ENCODE measurements at places on chromosomes 11 and 22.

- no peak for DNase-seq
These were observed 14.0 kb downstream of the CLMP start for GRCh38 chr11:123181075-123181474.

GRCh38 chr11:78255919-78256318, 67.2 kb downstream of the USP35 start:
- DNase-seq: no peak

- no peak for DNase-seq
These were observed 28.4 kb downstream of the WEE1 start for GRCh38 chr11:9601876-9602199.

DNA sequence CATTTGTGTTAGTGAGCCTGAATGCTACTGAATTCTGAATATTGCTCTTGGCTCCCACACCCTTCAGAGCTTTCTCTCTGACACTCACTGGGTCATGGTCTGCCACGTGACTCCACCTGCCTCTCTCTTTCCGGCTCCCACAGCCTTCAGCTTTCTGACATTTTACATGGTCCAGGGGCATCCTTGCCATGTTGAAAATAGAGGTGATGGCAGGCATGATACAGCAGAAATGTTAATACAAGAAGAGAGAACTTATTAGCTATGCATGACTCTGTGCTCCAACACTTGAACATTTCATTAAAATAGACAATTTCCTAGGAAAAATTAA, 90.3 kb upstream of the CLDN5 start:
- DNase-seq: no peak

- no peak for DNase-seq
These were observed 30.3 kb downstream of the VSTM5 start for GRCh38 chr11:93819966-93820695.

DNA sequence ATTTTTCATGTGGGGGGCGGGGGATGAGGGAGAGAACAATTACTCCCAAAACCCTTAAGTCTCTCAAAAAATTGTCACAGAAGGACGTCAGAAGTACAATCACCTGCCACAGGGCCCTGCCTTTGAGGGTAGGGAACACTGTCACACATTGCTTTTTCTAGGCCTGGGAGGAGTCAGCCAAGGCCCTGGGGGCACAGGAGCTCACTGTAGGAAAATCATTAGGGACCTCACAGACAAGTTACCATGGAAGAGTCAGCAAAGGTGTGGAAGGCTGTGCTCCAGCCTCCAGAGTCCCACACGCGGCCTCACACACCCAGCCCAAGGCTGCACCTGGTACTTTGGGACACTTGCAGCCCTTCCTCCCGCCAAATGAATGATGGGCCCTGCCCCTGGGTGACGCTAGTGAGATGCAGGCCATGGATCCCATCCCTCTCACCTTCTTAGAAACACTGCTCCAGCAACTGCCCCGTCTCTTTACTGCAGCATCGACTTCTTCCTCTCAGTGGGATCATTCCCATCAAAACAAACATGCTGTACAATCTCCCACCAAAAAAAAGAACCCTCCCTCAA, 3.3 kb downstream of the PLEKHA7 start:
- DNase-seq: no peak

DNA sequence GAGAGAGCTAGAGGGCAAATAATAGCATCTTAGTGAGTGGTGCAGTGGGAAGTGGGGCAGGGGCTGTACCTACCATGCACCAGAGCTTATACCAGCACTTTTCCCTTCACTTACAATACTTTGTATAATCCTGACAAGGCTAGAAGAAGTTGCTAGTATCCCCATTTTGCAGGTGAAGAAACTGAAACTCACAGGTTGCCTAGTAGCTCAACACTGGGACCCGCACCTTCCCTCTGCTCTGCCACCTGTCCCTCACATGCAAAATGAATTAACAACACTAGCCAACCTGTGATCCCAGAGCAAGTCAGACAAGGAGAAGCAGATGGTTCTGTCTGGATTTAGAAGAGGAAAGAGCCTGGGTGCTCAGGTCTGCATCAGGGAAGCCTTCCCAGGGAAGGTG, 510.4 kb downstream of the BUD13 start:
- no peak for DNase-seq

DNA sequence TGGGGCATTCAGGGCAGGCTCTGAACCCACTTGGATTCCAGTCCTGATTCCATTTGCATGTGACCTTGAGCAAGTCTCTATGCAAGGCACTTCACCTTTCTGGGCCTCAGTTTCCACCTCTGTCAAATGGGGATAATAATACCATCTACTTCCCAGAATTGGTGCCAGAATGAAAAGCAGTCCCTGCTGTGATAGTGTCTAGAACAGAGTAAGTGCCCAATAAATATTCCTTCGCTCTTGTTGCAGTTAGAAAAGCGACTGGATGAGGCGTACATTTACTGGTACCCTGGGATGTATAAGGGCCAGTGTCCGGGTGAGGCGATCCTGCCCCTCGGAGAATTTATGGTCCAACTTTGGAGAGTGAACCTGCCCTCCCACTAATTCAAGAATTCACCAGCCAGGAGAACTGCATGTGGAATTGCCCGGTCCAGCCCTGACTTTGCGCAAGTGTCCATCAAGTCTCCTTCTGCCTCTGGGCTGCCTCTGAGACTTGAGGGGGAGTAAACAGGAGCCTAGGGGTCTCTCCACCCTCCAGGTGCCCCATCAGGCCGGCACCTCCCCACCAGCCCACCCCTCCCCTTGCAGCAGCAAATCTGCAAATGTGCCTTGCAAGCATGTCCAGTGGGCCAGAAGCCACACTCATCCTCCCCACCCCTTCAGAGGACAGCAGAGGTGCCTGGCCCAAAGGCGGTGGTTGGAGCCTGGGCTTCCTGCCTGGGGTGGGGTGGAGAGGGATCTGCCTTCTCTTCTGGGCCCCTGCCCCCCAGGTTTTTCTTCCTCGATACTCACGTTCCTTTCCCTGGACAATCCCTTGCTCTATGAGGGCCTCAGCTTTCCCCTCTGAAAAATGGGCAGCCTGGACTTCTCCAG, 30.9 kb upstream of the SLC35C1 start:
- DNase-seq: no peak

DNA sequence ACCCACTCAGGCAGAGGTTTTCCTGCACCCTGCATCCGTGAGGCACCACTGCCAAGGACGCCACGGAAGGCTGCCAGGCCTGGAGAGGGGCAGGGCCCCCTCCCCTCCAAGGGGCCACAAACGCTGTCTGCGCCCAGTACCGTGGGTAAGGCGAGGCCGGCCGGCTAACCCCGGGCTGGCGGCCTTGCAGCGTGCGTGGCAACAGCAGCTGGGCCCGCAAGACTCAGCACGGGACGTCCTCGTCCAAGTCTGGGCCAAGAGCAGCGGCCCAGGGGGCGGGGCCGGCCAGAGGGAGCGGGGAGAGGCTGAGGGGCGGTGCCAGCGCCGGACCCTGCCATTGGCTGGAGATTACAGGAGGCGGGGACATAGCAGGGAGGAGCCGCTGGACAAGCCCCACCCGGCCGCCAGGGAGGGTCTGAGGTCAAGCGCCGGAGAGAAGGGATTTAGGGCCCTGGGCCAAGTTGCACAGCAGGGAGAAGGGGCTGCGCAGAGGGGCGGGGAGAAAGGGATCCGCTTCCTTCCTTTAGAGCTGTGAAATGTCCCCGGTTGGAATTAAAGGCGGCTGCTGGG, 16.0 kb downstream of the SLC43A1 start:
- DNase-seq: peak; percentile 36

GRCh38 chr11:91489989-91490388, 734.6 kb upstream of the FAT3 start:
- DNase-seq: no peak

- no peak for DNase-seq
These were observed 250.2 kb downstream of the AASDHPPT start for GRCh38 chr11:106327637-106328036.

- no peak for DNase-seq
These were observed 28.9 kb downstream of the CELSR1 start for GRCh38 chr22:46508491-46508999.

DNA sequence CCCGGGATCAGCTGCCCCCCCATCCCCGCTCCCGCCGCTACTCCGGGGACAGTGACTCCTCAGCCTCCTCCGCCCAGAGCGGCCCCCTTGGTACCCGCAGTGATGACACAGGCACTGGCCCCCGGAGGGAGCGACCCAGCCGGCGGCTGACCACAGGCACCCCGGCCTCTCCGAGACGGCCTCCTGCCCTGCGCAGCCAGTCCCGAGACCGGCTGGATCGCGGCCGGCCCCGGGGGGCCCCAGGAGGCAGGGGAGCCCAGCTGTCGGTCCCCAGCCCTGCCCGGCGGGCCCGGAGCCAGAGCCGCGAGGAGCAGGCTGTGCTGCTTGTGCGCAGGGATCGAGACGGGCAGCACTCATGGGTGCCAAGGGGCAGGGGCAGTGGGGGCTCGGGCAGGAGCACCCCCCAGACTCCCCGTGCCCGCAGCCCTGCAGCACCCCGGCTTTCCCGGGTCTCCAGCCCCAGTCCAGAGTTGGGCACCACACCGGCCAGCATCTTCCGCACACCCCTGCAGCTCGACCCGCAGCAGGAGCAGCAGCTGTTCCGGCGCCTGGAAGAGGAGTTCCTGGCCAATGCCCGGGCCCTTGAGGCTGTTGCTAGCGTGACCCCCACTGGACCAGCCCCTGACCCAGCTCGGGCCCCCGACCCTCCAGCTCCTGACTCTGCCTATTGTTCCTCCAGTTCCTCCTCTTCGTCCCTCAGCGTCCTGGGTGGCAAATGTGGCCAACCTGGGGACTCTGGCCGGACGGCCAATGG, 3.9 kb downstream of the RASL10A start:
- DNase-seq: no peak

DNA sequence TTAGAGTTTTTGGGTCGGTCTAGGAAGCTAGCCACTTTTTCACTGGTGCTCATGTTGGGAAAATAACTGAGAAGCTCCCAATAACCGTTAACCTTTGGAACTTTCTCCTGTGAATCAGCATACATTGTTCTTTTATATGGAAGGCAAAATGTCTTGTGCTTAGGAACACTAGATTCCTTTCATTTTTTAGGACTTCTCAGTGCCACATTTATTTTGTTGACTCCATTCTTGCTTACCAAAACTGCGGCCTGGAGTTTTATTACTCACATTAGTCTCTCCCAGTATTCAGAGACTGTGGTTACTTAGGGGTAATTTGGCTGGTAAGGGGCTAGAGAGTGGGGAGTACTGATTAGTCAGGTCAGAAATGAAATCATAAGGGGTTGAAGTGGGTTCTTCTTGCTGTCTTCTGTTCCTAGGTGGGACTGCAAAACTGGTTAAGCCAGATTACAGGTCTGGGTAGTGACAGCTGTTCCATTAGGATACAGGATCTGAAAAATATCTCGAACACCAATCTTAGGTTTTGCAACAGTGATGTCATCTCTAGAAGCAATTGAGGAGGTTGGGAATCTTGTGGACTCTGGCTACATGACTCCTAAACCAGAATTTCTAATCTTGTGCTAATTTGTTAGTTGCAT, 631.4 kb upstream of the LUZP2 start:
- DNase-seq: no peak

DNA sequence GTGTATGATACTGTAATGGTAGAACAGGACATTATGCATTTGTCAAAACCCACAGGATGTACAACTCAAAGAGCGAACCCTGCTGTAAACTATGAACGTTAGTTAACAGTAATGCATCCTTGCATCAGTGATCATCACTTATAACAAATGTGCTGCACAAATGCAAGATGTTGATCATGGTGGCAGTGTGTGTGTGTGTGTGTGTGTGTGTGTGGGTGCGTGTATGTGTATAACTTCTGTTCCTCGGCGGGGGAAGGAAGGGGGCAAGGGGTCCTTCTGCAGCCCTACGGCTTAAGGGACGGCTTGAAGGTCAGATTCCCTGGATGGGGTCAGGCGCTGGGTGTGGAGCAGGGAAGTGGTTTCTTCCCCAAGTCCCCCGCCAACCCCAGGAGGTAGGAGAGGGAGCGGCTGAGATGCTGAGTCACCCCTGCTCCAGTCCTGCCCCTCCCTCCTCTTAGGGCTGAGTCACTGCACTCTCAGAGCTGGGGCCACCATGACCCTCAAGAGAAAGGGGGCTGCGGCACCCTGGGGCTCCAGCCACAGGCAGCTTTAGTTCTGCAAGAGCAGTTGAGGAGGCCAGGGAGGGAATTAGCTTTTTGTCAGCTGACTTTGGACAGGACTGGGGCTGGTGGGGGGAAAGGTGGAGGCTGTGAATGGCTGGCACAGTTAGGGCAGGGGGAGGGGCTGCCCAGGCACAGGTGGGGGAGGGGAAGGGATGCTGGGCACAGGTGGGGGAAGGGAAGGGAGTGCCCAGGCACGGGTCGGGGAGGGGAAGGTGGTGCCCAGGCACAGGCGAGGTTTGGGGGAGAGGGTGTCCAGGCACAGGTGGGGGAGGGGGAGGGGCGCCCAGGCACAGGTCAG, 8.8 kb upstream of the CTSD start:
- no peak for DNase-seq

DNA sequence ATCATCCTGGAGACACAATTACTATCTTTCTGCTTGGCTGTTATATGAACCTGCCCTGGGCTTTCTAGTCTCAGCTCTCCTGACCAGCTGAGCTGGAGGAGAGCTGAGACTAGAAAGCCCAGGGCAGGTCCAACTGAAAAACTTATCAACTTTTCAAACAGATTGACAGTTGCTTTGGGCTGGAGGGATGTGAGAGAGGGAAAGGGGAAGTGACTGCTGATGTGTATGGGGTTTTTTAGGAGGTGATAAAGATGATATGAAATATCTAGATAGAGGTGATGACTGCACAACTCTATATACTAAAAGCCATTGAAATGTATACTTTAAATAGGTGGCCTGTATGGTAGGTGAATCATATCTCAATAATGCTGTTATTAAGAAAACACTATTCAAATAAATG, 60.2 kb upstream of the CHRM4 start:
- no peak for DNase-seq
